Right forelimb (tissue), 1 donor: ENCODE measurements at places on chromosomes 1 and 21.

DNA sequence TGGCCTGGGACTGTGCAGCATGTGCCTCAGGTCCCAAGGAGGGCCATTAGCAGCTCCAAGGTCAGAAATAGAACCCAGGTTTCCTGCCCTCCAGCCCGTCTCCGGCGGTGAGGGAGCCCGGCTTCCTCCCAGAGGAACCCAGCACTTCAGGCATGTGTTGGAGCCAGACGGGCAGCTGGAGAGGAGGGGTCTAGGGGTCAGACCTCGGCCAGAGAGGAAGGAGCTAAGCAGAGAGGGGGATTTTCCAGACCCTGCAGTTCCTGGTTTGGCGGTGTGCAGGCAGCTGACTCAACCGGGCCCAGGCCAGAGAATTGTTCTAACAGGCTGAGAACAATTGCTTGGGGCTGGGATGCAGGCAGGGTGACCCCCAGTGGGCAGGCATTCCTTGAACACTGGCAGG is 37.1 kb downstream of the HSPG2 start:
- no peak for DNase-seq

- DNase-seq, result no peak
Observed at GRCh38 chr1:223150443-223150842, 7.4 kb upstream of the TLR5 start.

- no peak for DNase-seq
Observed at GRCh38 chr21:45111703-45112102, 37.3 kb downstream of the ADARB1 start.

DNA sequence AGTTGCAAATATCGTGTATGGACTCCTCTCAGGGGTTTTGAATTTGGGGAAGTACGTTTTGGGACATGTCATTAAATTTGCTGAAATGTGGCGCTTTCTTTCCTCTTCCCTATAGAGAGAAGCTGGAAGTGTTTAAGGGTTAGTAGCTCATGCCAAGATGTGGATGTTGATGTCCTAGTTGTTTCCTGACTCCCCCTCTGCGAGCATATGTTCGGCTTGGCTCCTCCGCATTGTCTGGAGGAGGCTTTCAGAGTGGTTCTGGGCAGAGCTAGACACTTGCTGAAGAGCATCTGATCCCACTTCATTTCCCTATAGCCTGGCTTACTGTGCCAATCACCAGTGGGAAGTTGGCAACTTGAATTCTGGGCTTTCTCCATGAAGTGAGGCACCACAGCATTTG is 347.4 kb upstream of the B3GALT2 start:
- DNase-seq, result no peak

DNA sequence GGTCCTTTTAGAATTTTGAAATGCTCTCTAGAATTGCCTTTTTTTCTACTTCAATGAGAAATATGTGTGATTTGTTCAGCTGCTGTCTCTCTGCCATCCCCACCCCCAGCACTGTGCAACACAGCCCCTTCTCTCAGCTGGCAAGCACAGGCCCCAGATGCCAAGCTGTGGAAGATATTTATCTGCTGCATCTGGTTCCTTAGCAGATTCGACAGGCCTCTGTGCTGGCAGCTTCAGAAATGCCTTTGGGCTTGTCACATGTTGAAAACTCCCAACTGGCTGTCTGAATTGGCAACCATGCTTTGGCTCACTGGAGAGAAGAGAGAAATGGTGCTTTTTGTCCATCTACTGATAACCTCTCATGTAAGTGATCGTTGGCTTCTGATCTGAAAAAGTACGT is 206.7 kb upstream of the C1orf87 start:
- peak; percentile 59 for DNase-seq

DNA sequence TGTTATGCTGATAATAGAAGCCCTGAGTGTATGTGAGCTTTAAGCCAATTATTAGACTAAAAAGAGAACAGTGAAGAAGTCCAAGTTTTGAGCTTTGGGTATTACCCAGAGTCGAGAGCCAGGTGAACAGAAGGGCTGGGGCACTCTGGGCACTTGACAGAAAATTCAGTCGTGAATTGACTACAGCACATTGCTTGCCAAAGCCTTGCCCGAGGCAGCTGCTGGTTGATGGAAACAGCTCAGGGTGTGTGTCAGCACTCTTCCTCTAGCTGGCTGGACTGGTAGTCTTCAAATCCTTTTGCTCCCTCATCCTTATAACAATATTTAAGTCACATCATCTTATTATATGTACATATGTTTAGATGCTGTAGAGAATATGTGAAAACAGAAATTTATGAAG is 21.3 kb downstream of the PDE4B start:
- DNase-seq, result no peak

DNA sequence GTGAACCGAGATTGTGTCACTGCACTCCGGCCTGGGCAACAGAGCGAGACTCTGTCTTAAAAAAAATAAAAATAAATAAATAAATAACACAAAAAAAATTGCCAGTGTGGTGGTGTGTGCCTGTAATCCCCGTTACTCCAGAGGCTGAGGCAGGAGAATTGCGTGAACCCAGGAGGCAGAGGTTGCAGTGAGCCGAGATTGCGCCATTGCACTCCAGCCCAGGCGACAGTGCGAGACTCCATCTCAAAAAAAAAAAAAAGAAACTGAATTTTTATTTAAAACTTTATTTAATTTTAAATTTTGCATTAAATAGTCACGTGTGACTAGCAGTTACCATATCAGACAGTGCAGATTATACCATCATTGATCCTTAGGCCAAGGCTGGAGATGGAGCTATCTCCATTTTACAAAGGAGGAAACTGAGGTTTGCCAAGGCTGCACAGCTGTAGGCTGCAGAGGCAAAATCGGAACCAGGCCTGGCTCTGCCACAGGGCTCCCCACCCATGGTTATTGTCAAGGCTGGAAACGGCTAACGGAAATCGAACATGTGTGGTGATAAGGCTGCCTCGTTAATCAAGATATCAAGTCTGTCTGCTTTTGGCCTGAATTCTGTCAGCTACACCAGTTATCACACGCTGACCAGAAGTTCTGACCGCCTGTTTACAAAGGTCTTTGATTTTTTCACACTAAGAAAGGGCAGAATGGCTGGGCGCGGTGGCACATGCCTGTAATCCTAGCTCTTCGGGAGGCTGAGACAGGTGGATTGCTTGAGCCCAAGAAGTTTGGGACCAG is 20.5 kb downstream of the HSPG2 start:
- DNase-seq, result no peak

GRCh38 chr1:24391882-24392603 is 21.5 kb downstream of the STPG1 start:
- DNase-seq, result peak; percentile 73

GRCh38 chr1:11272544-11272831 is 510 bp upstream of the UBIAD1 start:
- no peak for DNase-seq

DNA sequence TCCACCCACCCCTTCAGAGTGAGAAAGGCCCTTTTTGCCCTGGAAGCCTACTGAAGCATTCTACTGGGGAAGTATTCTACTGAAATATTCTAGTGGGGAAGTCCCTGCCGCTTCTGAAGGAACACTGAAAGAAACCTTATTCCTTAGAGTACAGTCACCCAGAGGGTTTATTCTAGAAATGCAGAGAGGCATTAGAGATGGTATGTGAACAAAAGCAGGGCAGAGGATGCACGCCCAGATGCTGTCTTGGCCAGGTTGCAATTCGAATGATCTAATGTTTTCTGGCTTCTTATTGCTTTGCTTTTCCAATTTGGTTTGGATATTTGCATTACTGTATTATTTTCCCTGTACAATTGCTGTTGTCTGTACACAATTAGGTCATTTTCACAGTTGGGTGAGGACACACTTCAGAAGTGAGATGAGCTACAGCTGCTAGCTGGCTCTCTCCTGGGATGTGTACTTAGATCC is 37.1 kb downstream of the CCN1 start:
- no peak for DNase-seq

DNA sequence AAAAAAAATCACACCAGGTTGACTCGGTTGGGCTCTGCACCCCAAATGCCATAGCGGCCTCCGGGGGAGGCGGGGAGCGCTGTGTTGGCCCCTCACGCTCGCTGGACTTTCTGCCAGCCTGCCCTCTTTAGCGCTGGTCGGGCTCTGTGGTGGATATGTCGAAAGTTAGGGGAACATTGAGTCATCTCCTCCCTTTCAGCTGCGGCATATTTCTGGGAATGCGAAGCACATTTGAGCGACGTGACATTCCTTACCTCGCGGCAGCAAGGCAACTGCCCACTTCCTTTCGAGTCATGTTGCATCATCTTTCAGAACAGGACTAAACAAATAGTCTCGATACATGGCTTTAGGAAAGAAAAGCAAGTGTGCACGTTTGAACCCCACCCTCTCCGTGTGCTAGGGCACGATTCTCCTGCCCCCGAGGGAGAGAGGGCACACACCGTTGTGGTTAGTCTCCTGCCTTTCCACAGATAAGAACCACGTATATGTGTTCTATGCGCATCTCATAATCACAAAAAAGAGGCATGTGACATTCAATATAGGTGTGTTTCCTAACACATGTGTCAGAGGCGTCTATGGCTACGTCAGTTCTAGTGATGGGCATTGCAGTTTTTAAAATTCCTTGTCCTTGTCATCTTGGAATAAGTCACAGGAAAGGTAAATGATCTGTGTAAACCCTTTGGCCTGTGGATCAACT is 105.9 kb upstream of the SLC45A1 start:
- DNase-seq, result no peak

- peak; percentile 79 for DNase-seq
Observed at GRCh38 chr1:41430582-41430981, 53.9 kb downstream of the EDN2 start.

DNA sequence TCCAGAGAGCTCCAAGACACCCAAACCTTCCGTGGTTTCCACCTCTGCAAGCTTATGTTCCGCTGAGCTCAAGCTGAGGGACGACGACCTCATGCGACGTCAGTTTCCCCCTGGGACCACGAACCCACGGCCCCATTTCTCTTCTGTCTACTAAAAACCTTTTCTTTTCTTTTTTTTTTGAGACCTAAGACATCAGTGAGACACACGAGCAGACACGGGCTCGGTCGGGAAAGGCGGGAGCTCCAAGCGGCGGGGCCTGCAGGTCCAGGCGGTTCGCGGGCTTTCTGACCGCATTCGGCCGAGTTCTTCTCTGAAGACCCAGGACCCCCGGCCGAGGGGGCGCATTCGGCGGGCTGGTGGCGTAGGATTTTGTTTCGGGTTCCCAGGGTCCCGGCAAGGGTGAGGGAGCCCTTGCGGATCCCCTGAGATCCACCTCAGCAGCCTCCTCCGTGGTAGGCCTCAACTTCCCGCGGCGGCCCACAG is 402 bp downstream of the C21orf58 start:
- peak; percentile 47 for DNase-seq

DNA sequence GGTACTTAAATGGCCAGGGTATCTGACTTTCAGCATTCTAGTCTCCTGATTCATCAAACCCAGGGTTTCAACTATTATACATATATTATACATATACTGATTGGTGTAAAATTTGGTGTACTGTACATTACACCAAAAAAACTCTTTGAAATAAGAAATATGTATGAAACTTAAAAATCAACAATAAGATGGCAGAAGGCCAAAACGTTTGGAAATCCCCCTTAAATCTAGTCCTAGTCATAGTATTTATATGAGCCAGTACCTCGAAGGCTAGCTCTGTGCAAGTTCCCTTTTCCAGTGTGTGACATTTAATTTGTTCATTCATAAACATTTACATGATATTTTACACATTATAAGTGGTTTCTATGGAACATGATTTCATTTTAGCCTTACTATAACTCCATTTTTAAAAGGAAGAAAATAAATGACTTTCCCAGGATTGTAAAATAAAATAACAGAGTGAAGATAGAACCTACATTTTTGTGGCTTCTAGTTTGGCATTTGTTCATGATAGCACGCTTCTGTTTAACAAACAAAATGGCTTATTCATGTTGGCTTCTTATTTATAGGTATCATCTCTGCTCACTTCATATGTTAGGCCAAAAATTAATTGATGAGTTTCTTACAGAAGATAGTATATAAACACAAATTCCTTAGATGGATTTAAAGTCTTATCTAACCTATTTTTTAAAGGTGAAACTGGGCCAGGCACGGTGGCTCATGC is 18.8 kb upstream of the ZNF281 start:
- DNase-seq, result no peak

DNA sequence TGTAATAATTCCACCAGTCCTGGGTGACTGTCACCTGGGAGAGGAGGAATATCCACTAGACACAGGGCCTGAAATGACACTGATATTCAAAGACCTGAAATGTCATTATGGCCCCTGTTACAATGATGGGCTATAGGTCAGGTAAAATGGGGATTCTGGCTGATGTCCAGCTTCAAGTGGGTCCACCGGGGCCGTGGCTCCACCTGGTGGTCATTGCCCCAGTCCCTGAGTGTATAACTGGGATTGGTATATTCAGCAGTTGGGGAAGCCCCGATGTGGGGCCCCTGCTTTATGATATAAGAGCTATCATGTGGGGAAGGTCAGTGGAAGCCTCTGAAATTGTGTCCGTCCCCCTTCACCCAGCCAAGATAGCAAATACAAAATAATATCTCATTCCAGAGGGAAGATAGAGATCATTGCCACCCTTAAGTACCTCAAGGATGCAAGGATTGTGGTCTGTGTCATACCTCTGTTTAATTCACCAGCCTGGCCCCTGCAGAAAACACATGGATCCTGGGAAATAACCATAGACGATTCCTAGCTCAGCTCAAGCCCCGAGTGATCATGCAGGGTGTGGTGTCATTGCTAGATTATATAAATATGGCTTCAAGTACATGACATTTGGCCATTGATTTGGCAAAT is 19.4 kb downstream of the PLEKHO1 start:
- peak; percentile 79 for DNase-seq

DNA sequence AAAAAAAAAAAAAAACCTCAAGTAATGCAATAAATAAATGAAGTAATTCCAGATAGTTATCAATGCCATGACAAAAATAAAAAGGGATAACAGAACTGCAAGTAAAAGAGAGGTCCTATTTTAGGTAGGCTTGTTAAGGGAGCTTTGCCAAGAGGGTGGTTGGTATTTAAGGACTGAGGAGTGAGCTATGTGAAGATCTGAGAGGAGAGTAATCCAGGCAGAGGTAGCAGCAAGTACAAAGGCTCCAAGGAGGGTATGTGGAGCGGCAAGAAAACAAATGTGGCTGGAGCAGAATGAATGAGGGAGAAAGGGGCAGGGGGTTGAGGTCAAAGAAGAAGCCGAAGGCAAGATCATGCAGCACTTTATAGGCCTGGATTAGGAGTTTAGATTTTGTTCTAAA is 59.9 kb upstream of the CDC42BPA start:
- no peak for DNase-seq

- DNase-seq, result no peak
Observed at GRCh38 chr1:29716306-29716705, 480.0 kb downstream of the PTPRU start.

DNA sequence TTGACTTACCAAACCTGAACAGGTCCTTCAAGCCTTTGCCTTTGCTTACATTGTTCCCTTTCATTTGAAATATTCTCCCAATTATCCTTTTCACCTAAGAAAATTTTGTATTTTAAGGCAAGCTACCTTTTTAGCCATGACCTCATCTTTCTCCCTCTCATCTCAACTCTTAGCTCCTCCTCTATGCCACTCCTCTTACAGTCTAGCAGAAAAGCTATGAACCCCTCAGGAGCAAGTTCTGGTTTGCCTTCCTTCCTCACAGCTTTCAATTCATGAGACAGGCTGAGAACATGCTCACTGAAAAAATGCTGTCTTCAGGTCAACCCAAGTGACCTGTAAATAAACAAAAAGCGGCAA is 8.3 kb upstream of the MUTYH start:
- no peak for DNase-seq

GRCh38 chr1:7290971-7291970 is 479.8 kb upstream of the VAMP3 start:
- peak; percentile 70 for DNase-seq
